ENCODE measurements at places on chromosomes 7 and 10.

DNA sequence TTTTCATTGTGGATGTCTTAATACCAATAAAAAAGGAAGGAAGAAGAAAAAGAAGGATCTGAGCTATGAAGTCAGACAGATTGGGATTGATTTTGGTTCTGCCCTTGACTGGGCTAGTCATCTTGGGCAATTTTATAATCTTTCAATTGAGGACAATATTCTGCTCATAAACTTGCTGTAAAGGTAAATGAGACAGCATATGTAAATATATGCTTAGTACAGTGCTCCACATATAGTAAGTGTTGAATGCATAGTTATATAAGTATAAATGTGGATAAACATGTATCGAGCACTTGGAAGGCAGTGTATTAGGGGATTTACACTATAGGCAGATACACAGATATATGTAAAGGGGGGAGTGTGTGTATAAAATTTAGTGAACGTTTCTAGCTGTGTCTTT is 85.1 kb downstream of the ST7 start:
- DNase-seq = no peak

GRCh38 chr7:21128062-21128817 is 299.6 kb upstream of the SP4 start:
- peak; percentile 87 for DNase-seq

DNA sequence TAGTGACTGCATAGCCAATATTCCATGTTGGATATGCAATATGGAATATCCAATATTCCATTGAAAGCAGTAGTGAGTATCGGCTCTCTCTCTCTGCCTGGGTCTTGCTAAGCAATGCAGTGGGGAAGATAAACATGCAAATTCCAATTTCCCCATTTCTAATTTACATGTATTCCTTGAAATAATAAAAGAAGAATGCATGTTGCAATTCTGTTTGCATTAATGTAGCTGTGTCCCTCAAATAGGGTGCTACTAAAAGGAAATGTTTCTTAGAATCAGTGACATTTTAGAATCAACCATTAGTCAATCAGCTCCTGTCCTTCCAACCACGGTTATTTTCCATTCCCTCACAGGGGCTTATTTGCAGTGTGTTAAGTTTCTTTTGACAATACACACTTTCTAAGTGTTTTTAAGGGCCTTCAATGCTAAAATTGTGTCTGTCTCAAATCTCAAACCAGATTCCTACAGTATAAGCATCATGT is 46.7 kb downstream of the AFAP1L2 start:
- no peak for DNase-seq

GRCh38 chr7:55254242-55254595 is 110.9 kb upstream of the LANCL2 start:
- DNase-seq = no peak

GRCh38 chr7:134900166-134900982 is 85.9 kb upstream of the AGBL3 start:
- DNase-seq = no peak

DNA sequence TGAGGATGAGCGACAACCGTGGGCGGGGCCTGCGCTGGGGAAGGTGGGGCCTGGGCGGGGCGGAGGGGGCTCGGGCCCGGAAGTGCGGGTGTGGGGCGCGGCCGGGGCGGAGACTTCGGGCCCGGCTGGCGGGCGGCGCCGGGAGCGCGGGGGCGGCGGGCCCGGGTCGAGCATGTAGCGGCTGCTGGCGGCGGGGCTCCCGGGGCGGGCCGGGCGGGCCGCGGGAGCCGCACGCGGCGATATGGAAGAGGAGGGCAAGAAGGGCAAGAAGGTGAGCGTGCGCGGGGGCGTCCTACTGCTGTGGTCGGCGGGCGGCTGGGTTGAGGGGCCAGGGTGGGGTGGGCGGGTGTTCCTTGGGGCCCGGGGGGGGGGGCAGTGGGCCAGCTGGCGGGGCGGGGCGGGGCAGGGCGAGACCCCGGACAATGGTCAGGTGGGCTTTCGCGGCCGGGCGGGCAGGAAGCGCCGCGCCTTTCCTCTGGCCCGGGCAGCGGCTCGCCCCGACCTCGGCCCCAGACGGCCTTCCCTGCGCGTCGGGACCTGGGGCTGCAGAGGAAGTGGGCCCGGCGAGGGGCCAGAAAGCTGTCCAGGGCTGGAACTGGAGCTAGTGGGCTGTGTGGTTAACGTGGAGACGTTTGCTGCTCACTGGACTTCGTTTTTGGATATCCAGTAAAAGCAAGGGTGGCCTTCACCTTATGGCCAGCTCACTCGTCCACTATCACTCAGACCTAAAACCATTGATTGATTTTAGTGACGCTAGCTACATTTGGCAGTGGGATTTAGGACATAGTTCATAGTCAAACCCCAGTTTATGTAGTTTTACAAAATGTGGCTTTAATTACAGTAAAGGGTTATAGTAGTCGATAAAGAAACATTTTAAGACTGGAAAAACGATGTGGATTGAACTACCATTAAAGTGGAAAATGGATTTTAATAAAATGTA is at the start of gene CCM2:
Gene CCM2, plus strand, starts transcription at position 109 of the 940 bp plus-strand sequence. Its CDS starts 133 bp downstream, at position 242.
- DNase-seq = no peak

GRCh38 chr7:2608921-2609411 is 22.8 kb upstream of the TTYH3 start:
- no peak for DNase-seq

DNA sequence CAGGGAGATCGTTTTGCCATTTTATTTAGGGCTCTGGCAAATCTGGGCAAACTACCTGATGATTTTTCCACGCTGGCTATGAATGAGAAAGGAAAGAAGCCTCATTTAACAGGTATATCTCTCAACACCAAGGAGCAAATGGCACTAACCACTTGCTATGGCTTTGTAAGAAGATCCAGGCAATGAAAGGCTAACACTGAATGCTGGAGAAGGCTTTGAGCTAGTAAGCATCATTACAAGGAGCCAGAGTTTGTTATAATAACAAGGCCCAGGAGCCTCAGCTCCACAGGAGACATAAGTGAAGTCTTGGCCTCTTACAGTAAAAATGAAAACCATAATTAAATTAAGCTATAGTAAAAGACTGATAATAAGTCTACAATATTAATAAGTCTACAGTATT is 123.1 kb downstream of the CNOT4 start:
- no peak for DNase-seq

DNA sequence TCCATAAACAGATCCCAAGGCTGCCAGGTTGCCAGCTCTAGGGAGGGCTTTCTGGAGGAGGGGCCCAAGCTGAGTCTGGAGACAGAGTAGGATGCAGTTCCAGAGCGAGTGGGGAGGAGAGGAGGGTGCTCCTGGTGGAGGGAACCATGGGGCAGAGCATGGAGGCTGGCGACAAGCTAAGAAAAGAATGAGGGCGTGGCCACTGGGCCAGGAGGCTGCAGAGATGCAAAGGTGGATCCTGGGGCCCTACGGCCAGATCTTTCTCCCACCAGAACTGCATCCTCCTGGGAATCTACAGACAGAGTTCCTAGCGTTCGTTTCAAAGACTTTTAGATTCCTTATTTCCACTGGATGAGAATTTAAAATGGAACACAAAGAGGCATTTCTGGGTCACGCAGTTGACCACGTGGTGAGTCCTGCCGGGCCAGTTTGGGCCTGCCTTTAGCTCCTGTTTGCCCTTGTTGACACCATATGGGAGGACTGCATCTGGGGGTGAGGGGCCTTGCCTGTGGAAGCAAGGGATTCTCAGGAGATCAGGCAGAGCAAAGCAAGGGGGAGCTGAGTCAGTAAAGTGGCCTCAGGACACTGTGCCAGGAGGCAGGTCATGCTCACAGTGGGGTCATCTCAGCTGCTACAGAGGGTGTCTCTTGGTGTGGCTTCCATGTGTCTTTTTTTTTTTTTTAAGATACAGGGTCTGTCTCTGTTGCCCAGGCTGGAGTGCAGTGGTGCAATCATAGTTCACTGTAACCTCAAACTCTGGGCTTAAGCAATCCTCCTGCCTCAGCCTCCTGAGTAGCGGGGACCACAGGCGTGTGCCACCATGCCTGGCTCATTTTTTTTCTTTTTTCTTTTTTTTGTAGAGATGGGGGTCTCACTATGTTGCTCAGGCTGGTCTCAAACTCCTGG is 137.8 kb downstream of the SH3PXD2A start:
- no peak for DNase-seq

DNA sequence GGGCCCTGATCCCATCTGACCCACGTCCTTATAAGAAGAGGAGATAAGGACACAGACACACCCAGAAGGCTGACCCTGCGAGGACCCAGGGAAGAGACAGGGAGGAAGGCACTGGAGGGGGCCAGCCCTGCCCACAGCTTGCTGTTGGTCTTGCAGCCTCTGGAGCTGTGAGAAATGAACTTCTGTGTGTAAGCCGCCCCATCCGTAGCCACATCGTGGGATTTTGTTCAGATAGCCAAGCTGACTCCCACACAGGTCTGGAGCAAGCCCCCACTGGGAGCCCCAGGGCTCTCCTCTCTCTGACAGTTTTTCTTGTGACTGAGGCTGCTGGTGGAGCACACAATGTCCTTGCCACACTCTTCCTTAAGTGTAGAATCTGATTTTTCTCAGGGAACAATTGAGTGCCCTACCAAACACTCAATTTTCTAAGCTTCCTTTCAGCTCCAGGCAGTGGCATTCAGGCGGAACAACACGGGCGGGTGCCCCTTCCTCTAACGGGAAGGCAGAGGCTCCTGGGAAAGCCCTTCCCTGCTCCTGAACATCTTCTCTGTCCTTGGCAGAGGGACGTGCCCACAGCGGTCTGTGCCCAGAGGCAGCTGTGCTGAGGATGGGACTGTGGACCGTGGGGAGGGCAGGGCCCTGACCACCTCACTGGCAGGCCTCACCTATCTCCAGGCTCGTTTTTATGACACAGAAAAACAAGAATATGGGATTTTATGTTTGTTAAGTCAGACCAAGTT is 160.6 kb upstream of the SHH start:
- no peak for DNase-seq

DNA sequence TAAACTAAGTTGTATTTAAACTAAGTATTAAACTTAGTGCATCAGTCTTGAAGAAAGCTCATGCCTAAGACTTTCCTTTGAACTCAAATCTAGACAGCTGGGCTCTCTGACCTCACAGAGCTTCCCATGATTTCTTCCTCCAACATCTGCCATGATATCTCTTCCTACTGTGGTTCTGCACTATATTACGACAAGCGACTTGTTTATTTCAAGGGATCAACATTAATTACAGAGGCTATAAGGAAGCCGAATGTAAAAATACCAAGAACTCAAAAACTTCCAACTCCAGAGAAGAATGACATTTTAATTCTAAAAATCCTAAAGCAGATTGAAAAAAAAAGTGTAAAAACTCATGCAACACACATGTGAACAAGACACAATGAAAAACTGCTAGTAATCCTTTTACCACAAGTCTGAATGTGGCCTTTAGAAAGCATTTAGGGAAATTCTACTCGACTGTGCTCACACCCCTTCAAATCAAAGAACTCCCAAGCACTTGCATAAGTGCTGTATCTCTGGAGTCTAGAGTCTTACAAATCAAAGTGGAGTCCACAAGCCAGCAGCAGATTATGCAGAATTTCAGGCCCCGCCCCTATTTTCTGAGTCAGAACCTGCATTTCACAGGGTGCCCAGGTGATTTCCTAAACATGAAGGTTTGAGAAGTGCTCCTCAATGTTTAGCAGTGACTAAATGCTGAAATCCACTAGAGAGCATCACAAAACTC is 22.7 kb upstream of the WASHC2A start:
- DNase-seq = no peak

DNA sequence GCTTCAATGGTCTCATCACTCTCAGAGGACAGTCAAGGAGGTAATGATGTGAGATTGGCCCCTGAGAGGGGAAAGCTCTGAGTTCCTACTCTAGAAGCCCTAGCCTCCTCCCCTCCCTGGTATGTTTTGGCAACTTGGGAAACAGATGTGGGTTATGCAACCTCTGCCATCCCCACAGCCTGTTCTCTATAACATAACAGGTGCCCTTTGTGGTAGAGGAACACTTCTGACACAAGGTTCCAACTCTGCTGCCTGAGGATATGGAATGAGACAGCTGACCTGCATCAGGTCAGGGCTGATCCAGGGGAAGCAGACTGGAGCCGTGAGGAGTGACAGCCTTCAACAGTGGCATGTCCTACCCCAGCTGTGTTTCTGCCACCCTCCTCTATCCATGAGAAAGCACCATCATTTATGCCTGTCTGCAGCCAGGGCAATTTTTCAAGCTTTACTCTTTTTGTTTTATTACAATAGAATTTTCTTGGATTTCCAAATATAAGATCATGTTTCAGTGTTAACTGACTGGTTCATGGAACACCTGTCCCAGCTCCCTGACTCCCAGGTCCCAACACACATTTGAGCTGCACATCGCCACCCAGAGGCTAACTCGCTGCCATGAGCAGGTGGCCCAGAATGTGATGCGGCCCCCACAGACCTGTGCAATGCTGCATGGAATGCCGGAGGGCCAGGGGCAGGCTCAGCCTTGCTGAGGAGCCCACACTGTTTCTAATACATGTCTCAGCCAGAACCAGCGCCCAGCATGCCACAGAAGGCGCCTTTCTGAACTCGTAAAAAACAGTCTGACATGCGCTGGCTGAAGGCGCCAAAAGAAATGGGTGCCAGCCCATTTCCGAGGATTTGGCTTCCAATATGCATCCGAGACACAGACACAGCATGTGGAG is 124.8 kb upstream of the CHST15 start:
- DNase-seq = no peak

GRCh38 chr10:44065788-44066526 is 318.9 kb downstream of the CXCL12 start:
- DNase-seq = no peak

DNA sequence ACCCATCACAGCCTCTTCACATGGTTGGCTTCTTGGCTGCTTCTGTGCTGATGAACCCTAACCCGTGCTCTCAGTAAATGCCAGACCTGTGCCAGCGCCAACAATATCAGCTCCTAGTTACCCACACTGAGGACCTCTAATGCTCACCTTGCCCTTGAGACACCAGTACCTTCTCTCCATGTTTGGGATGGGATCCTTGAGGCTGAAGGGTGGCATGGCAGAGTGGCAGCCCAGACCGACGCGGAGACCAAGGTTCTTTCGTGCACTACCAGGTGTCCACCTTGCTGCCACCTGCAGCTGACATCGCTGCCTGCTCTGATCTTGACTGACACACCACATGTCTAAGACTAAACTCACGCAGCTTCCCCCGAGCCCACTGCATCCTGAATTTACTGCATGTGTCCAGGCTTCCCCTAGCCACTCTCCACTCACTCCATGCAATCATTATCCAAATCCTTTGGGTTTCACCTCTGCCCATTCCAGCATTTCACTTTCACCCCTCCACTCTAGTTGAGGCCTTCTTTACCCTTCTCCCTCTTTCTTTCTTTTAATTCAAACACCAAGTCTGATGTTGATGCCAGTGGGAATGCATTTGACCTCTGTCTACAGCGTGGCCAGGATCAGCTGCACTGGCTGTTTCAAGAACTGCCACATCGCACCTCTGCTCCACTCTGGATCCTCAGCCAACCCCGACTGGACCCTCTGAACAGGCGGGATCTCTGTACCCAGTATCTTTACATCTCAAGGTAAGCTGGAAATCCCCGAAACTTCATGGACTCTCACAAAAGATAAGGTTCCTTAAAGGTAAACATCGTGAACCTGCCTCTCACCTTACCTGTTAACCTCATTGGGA is 294.9 kb downstream of the GLRX3 start:
- no peak for DNase-seq

- no peak for DNase-seq
These were observed 342.1 kb downstream of the GRID1 start for GRCh38 chr10:86024281-86025041.
